Left lobe of liver (tissue), 2 donors: ENCODE measurements at places on chromosomes 1 and 21. TPM values are rescaled to one million over a fixed set of nuclear protein-coding genes. Genes with fewer than 3 reads are reported as not detected.

Gene KRTAP11-1
- not detected for total RNA-seq

DNA sequence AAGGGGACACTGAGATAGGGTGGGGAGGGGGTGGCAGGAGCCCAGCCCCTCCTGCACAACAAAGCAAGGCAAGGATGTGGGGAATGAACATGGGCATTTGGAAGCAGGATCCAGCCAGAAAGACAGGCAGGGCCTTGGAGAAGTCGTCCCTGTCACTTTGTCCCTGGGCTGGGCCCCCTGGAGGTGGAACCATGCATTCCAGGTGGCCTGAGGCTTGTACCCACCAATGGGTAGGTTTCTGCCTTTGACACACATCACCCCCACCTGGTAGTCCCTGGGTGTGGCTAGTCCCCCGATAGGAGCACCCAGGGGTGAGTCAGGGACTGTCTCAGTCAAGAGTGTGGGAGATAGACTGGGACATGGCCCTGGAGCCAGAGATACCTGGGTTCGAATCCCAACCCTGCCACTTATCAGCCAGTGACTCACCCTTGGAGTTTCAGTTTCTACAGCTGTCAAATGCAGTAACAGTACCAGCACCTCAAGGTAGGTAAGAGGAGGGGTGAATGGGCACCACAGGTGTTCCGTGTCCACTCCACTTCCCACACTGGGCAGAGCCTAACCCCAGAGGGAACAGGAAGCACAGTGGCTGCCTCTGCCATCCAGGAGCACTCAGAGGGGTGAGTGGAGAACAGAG is 10.0 kb downstream of the PLA2G2D start:
- no peak for DNase-seq

- no peak for DNase-seq
Measured at GRCh38 chr1:38758820-38759219, 100.8 kb downstream of the RRAGC start.

DNA sequence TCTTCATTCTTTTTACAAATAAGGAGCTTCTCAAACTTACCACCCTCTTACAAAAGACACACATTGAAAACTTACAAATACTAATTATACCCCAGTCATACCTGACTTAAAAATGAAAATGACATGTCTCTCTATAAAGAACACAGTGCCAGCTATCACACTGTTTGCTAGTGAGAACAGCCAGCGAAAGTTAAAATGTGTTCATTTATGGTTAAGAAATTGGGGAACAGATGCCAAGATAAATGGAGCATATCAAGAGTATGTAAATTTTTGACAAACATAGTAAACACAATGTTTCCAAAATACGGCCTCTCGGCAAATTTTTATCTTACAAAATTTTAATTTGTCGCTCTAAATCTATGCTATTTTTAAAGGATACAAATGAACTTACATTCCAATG is 1422.9 kb downstream of the KCNT2 start:
- DNase-seq = no peak
